ENCODE measurements at places on chromosomes 12 and 14.

GRCh38 chr14:33460164-33460563 lies 490.7 kb downstream of the EGLN3 start:
- no peak for DNase-seq

- DNase-seq = peak; percentile 66
These were observed 75.2 kb downstream of the PITPNM2 start for GRCh38 chr12:123075646-123076171.

DNA sequence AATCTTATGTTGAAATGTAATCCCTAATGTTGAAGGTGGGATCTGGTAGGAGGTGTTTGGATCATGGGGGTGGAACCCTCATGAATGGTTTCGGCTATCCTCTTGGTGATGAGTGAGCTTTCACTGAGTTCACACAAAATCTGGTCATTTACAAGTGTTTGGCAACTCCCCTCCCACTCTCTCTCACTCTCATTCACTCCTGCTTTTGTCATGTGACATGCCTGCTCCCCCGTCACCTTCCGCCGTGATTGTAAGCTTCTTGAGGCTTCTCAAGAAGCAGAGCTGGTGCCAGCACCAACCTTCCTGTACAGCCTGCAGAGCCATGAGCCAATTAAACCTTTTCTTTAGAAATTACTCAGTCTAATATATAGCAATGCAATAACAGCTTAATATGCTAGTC lies 245.4 kb downstream of the BMP4 start:
- no peak for DNase-seq

- no peak for DNase-seq
These were observed 553.0 kb downstream of the SLC16A7 start for GRCh38 chr12:60148831-60149230.

GRCh38 chr12:6817662-6818157 lies 3.9 kb upstream of the GPR162 start:
- DNase-seq = no peak

DNA sequence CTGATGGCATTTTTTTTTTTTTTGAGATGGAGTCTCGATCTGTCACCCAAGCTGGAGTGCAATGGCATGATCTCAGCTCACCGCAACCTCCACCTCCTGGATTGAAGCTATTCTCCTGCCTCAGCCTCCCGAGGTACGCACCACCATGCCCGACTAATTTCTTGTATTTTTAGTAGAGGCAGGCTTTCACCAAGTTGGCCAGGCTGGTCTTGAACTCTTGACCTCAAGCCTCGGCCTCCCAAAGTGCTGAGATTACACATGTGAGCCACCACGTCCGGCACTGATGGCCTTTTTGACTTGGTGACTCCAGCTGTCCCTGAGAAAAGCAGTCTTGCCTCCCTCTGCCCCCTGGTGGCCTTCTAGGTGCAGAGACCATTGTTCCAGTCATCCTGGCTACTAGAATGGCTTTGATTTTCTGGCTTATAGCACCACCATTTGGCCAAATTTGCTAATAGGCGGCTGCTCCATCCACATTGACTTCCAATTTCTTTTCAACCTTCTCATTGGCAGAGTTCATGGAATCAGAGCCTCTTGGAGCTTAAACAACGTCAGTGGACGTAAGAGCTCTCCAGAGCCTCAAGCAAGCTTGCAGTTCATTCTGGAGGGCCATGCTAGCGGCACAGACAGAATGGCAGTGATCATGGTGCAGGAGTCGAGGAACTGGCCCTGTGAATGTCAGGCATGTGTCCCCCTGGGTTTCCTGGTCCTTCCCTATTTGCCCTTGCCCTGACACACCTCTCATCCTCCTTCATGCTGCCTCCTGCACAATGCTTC lies 25.4 kb upstream of the EIF4B start:
- peak; percentile 41 for DNase-seq

DNA sequence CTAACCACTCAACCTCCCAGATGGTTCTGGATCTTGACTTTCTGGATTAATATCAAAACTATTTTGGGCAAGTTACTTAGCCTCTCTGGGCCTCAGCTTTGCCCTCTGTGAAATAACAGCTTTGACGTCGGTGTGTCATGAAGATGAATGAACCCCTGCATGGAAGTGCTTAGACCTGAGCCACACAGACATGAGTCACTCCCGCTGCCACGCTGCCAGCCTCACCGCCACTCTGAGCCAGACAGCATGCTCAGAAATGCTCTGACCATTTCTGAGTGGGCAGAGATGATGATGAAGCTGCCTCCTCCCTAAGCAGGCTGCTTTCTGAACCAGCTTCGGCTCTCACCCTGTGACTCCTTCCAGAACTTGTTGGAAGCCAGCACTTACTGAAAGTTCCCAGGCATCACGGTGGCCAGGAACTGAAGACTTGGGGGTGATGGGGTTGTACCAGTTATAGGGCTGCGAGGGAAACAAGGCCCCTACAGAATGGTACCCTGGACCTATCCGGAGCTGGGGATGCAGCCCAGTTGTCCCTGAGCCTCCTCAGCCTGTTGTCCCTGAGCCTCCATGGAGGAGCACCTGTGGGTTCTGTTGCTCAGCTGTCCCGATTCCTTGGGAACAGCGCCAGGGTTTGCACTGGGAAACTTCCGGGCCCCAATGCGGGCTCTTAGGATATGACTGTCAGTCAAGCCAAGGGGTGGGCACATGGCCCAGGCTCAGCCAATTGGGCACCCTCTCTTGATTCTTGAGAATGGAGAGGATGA lies 2.0 kb upstream of the CCDC197 start:
- DNase-seq = no peak

- no peak for DNase-seq
These were observed 5.1 kb downstream of the GPRC5D start for GRCh38 chr12:12946686-12947355.

DNA sequence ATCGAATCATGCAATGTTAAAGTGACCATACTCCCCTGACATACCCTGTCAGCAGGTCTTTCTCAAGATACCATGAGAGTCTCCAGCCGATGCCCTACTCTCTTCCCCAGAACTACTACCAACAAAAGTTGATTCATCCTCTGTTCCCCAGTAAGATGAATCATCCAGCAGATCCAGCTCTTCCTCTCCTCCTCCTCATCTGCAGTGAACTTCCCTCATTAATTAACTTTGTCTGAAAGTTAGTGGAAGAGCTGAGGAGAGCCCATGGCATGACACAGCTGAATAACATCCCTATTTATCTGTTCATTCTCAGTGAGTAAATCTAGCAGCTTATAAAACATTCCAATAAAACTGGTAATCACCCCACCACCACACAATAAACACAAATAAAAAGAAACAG lies 213.4 kb downstream of the EGLN3 start:
- DNase-seq = no peak

DNA sequence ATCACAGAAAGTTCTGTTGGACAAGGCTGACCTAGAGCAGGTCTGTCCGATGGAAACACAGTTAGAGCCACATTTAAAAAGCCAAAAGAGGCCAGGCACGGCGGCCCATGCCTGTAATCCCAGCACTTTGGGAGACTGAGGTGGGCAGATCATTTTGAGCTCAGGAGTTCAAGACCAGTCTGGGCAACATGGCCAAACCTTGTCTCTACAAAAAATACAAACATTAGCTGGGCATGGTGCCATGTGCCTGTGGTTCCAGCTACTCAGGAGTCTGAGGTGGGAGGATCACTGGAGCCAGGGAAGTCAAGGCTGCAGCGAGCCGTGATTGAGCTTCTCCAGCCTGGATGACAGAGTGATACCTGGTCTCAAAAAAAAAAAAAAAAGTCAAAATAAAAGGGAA lies 14.9 kb downstream of the UBE3B start:
- DNase-seq = no peak

GRCh38 chr12:70052931-70053497 lies 190.2 kb upstream of the CNOT2 start:
- DNase-seq = no peak

DNA sequence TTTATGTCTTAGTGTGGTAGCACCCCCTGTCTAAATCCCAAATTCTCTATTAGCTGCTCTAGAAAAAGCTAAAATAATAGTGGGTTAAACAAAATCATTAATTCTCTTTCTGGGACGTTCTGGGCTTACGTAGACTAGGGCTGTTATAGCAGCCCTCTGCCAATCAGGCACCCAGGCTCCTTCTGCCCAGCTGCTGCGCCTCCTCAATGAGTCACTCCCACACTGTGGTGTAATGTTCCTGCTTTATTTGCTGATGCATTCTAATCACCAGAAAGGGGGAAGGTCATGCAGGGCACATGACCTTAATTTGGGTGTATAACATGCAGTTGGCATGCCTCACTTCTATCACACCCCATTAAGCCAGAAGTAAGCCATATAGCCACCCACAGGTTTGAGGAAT lies 294.5 kb downstream of the GALC start:
- no peak for DNase-seq

GRCh38 chr14:48748151-48748675 lies 838.0 kb downstream of the RPS29 start:
- no peak for DNase-seq

DNA sequence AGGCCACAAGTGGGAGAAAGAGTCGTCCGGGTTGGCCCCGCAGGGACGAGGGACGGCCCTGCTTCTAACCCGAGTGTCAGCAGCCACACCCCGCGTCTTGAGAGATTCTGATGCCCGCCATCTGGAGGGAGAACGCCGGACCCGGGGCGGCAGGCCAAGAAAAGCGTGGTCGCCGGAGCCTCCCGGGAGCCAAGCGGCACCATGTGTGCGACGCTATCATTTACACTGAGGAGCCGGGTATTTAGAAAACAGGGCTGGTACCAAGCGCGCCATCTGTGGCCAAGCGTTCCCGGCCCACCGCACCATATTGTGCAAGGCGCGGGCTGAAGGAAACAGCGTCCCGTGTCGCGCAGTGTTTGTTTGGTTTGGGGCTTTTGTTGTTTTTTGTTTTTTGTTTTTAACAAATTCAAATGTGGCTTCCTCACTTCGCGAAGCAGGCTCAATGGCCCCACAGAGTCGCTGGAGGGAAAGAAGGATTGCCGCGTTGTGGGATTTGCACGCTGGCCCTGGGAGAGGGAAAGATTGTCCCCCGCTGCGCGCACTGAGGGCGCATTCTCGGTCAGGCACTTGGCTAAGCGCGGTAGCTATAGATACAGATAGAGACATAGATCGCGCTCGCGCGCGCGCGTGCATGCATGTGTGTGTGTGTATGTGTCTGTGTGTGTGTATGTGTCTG lies 153.8 kb downstream of the BCL11B start:
- DNase-seq = no peak

- no peak for DNase-seq
These were observed 1.4 kb upstream of the SUDS3 start for GRCh38 chr12:118374909-118375308.

DNA sequence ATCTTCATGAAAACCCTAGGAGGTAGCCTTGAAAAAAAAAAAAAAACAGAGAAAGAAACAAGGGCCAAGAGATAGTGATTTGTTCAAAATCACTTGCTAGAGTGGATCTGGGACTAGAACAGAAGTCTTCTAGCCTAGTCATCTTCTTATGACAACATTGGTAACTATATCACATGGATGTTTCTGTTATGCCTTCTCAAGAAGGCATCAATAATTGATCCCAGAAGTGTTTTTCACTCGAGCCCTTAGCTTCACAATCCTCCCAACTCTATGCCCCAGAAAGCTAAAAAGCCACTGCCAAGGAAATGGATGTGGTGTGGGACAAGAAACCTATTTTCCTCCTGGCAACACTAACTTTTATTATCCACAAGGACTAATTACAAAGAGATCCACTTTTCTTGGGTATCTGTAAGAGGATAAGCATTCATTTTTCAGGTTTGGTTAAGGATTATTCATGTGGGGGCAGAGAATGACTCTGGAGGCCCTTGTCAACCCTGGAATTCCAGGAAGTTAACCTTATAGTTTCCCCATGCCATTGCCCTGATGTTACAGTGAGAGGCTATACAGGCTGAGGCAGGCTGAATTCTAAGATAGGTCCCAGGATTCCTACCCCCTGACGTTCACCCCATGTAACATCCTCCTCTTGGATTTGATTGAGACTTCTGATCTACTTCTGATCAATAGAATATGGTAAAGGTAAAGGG lies 67.7 kb upstream of the CPM start:
- DNase-seq = no peak

DNA sequence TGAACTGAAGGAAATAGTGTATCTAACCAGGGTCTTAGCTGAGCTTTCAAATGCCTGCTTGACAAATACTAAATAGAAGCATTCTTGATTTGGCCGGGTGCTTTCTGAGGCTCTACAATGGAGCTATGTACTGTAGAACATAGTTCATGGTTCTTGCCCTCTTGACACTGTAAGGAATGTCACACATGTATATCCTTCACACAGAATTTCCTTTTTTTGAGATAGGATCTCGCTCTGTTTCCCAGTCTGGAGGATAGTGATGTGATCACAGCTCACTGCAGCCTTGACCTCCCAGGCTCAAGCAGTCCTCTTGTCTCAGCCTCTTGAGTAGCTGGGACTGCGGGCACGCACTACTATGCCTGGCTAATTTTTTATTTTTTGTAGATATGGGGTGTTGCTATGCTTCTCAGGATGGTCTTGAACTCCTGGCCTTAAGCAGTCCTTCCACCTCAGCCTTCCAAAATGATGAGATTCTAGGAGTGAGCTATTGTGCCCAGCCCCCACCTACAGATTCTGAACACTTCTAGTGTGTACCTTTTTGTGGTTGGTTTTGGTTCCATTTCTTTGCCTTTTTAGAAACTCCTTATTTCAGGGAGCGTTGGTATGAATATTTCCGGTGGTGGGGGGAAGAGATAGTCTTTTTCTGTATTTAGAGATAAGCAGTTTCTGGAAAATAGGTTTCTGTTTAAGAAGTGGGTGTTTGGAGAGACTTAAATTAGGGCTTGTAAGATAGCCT lies 4.2 kb downstream of the MLXIP start:
- DNase-seq = no peak

GRCh38 chr12:65536876-65537681 lies 258.6 kb downstream of the MSRB3 start:
- no peak for DNase-seq

- DNase-seq = no peak
These were observed 21.5 kb downstream of the PAX9 start for GRCh38 chr14:36683083-36683724.

DNA sequence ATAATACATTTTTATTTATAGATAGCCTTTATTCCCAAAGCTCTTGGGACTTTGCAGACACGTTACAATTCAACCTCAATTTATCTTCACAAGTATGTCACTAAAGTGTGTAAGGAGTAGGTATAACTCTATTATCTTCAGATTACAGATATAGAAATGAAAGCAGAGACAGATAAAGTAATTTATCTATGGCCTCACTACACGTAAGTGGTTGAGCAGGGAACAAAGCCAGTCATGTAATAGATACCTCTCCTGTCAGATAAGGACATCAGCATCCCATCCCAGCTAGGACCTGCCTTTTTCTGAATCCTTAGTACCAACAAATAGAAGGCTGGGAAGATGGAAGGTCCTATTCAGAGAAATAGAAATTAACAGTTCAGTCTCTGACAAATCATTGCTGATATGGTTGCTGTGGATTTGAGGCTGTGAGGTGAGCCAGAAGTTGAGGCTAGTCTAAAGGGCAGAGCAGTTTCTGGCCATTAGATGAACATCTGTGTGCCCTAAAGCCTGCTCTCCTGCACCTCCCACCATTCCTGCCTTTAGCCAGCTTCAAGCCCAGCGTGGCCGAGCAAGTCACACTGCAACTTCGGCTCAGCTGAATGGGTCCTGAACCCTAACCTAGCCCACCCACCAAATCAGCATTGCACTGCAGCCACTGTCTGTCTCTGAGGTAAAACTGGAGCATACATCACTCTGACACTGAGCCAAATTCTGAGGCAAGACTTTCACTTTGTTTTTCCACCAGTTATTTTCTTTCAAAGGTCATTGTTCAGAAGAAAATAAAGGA lies 71.1 kb upstream of the PLEKHA5 start:
- DNase-seq = no peak

Measured in activated CD8-positive, alpha-beta memory T cell treated with anti-CD3 and anti-CD28 coated beads for 48 hours (primary cell).